ENCODE measurements at places on chromosomes 7 and 10.

DNA sequence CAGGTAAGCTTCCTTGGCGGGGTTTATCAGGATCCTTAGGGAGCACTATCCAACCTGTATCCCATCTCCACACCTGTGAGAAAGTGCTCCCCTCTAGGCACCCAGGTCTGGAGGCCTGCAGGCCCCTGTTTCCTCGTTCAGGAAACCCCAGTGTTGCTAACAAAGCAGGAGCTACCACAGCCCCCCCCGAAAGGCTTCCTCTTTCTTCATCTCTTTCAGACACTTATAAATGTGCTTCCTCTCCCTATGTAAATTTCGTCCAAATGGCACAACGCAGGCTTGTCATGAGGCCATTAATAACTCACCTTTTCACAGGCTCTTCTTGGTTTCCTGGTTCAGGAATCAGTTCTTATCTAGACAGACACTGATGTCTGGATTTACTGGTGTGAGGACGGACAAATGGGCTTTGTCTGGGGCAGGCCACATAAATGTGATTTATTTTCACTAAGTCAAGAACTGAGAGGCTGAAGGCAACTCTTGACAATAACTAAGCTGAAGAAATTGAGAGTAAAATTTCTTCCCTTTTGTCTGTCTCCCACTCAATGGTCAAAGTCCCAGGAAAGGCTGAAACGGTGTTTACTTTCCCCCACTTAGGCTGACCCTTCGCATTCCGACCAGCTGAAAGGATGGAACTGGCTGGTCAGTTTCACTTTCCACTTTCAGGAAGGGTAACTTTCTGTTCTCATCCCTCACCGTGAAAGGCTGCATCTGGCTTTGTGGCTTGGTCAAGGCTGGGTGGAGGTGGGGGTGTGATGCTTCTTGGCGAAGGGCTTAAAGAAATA lies 46.8 kb downstream of the PIK3AP1 start:
- DNase-seq: no peak

GRCh38 chr10:69101451-69102095 lies 13.7 kb downstream of the SRGN start:
- no peak for DNase-seq

DNA sequence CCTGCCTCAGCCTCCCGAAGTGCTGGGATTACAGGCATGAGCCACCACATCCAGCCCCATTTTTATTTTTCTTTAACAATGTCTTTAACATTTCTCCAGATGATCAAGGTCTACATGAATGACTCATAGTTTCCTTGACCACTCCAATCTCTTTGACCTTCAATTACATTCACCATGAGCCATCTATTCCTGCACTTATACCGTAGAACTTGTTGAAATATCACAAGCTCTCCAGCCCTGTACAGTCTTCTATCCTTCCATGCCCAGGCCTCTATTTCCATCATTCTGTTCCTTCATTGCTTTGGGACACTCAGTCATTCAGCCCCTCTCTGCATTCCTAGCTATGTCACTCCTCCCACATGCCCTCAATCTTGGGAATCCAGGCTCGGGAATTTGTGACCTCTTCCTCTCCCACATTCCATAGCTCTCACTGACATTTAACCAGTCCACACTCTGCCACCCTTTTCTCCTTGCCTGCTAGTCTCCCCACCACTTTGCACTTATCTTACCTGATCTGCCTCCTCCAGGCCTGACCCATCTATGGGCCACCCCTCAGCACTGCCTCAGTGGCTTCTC lies 151.8 kb upstream of the STK17A start:
- DNase-seq: no peak

- DNase-seq: no peak
These were observed 233.4 kb downstream of the ARHGAP12 start for GRCh38 chr10:31694929-31695837.

All from cortex of kidney (tissue), 1 donor.